Type B pancreatic cell (in vitro differentiated cells): ENCODE measurements at places on chromosomes 16 and 17. TPM values are rescaled to one million over a fixed set of nuclear protein-coding genes. Genes with fewer than 3 reads are reported as not detected.

DNA sequence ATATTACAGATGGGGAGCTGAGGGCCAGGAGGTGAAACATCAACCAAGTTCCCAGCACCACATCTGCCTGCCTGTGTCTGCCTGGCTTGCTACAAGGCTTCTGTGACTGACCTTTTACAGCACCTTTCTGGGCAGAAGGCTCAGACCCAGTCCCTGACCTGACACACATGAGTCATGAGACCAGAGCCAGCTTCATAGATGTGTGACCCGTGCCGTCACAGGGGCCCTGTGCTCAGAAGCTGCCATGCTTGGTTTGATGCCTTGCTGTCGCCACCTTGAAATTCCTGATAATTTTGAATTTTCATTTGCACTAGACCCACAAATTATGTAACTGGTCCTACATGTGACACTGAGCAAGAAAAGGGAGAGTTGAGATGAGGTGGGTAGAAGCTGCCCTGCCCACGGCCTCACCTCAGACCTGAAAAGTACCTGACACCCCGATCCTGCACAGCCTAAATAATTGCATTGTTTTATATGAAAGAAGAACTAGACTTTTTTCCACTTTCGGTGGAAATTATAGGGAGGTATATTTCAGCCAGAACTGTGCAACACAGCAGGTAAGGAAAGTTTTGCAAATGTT is 13.3 kb upstream of the PECAM1 start:
- H3K27ac ChIP-seq: no peak overlapping the region
- H3K4me3 ChIP-seq: no peak overlapping the region
- no peaks in the 10 kb centered on the region for H3K36me3 ChIP-seq
- H3K4me1 ChIP-seq: no peaks in the 10 kb centered on the region
- no peaks in the 10 kb centered on the region for H3K27me3 ChIP-seq

DNA sequence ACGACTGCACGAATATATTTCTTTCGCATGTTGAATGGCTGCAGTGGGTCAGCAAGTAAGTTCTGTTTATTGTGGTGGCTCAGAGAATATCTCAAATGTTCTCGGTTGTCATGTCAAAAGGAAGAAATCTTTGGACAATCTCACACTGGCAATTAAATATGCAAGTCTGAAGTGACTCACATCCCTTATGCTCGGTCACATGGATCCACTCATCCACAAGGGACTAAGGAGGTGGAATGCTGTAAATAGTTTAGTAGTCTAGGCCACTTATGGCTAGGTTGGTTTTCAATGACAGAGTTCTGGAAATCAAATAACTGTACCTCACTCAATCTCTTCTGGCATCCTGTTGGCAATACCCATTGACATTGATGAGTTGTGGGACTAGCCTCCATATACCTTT is 33.0 kb upstream of the PMP22 start:
- H3K27ac ChIP-seq: no peak overlapping the region
- no peaks in the 10 kb centered on the region for H3K36me3 ChIP-seq
- H3K4me3 ChIP-seq: no peak overlapping the region

The KAT2A gene
- total RNA-seq: 36.0 and 63.5 TPM in 2 replicates

The FBXO39 gene
- total RNA-seq: 0.26 TPM in 1 of 2 replicates, not detected in the other

DNA sequence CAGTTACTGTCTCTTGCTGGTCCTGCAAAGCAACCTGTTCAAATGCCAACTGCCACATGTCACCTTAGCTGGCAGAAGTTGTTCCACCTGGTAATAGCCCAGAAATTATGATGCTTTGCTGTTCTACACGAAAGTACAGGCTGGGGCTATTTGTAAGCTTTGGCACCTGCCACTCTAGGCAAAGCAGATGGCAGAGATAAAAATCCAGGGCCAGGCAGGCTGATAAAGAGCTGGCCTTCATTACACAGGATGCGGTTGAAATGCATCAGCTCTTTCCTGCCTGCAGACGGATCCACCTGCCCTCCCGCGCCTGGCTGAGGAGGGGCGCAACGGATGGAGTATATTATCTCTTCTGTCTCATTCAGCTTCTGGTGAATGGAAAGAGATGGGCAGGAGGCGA is 29.3 kb upstream of the KDM8 start:
- H3K4me3 ChIP-seq: no peak overlapping the region
- H3K27ac ChIP-seq: peak overlapping the region; percentile 85
- no peaks in the 10 kb centered on the region for H3K4me1 ChIP-seq
- no peaks in the 10 kb centered on the region for H3K27me3 ChIP-seq

- DNase-seq: no peak
- no peaks in the 10 kb centered on the region for H3K27me3 ChIP-seq
- H3K36me3 ChIP-seq: peaks cover 8% of the 10 kb centered on the region
- H3K4me3 ChIP-seq: no peak overlapping the region
- H3K4me1 ChIP-seq: peaks cover 13% of the 10 kb centered on the region
- no peak overlapping the region for H3K27ac ChIP-seq
Observed at GRCh38 chr16:12405089-12405488, 398.6 kb downstream of the CPPED1 start.

- H3K27me3 ChIP-seq: peaks cover 15% of the 10 kb centered on the region
- H3K4me1 ChIP-seq: no peaks in the 10 kb centered on the region
- DNase-seq: peak; percentile 93
Observed at GRCh38 chr16:18983565-18984434, at the start of gene TMC7. Gene TMC7, plus strand, starts transcription at chr16:18983934. Its CDS starts 130 bp downstream, at chr16:18984064.

The ZSCAN10 gene
- not detected in 2 replicates for total RNA-seq

DNA sequence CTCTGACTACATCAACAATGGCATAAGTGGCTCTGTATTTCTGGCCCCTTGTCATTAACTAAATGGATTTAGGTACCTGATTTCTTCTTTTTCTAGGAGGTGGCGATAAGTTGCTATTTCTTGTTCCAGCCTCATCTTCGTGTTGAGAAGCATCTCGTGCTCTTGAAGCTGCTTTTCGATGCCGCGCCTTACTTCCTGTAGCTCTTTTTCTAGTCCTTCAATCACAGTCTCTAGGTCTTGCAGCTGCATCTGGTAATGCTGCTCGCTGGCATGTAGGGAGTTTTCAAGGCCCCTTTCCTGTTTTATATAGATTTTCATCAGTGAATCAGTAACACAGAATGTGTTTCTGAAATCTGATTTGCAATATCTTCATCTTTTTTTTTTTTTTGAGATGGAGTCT is 5.1 kb downstream of the KRT222 start:
- H3K4me1 ChIP-seq: peaks cover 2% of the 10 kb centered on the region
- DNase-seq: no peak
- peaks cover 10% of the 10 kb centered on the region for H3K27me3 ChIP-seq
- no peak overlapping the region for H3K27ac ChIP-seq
- no peaks in the 10 kb centered on the region for H3K36me3 ChIP-seq
- no peak overlapping the region for H3K4me3 ChIP-seq

- H3K27ac ChIP-seq: no peak overlapping the region
Observed at GRCh38 chr17:49294122-49294521, 63.5 kb upstream of the PHOSPHO1 start.

- H3K27ac ChIP-seq: no peak overlapping the region
- DNase-seq: no peak
- H3K4me3 ChIP-seq: no peak overlapping the region
- H3K36me3 ChIP-seq: no peaks in the 10 kb centered on the region
- peaks cover 3% of the 10 kb centered on the region for H3K27me3 ChIP-seq
Observed at GRCh38 chr17:51725185-51725584, 433.3 kb downstream of the CA10 start.

GRCh38 chr17:74646231-74646630 is 22.7 kb upstream of the CD300E start:
- no peaks in the 10 kb centered on the region for H3K36me3 ChIP-seq
- no peak for DNase-seq
- no peak overlapping the region for H3K4me3 ChIP-seq
- peaks cover 77% of the 10 kb centered on the region for H3K27me3 ChIP-seq

- H3K4me3 ChIP-seq: no peak overlapping the region
- H3K27ac ChIP-seq: no peak overlapping the region
- no peaks in the 10 kb centered on the region for H3K27me3 ChIP-seq
- no peaks in the 10 kb centered on the region for H3K36me3 ChIP-seq
- H3K4me1 ChIP-seq: peaks cover 9% of the 10 kb centered on the region
- DNase-seq: no peak
Observed at GRCh38 chr16:74738113-74738541, 36.5 kb downstream of the FA2H start.

DNA sequence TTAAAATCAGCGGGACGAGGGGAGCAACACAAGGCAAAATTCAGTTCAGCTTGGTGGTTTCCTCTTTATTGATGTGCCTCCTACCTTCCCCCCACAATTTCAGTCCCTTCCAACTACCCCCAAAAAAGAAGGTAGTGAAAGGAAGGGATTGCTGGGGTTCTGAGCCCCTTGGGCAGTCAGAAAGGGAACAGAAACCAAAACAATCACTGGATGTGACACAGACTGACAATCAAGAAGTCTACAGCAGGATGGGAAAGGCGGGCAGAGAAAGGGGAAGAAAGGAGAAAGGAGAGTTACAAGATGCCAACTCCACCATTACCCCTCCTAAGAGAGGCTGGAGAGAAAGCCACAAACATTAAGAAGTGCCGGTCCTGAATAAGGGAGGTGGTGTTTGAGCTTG is 1.1 kb upstream of the PHF23 start:
- peaks cover 25% of the 10 kb centered on the region for H3K36me3 ChIP-seq
- peaks cover 4% of the 10 kb centered on the region for H3K27me3 ChIP-seq
- peak overlapping the region; percentile 98 for H3K4me3 ChIP-seq
- H3K27ac ChIP-seq: peak overlapping the region; percentile 97
- no peak for DNase-seq

DNA sequence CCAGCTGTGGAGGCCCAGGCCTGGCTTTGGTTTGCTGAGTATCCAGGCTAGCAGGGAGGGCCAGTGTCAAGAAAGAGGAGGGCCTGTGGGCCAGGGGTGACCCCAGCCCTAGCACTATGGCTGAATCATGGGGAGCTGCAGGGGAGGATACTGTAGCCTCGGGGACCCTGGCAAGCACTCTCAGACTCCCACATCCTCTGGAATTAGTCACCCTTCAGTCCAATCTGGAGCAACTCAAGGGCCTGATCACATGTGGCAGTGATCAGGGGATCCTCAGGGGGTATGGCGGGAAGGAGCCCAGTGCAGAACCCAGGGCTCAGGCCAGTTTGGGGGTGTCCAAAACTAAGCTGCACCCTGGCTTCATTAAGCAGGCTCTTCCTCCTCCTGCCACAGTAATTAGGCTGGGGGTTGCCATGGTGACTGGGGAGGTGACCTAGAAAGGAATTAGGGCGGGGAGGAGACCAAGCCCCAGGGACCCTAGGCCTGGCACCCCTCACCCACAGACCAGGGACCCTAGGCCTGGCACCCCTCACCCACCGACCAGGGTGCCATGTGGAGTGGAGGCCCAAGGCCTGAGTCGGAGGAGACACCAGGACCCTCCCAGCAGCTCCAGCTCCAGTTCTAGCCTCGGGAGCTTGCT is 5.8 kb downstream of the NLGN2 start:
- H3K4me3 ChIP-seq: no peak overlapping the region
- H3K27me3 ChIP-seq: no peaks in the 10 kb centered on the region
- DNase-seq: no peak
- H3K4me1 ChIP-seq: peaks cover 12% of the 10 kb centered on the region
- no peak overlapping the region for H3K27ac ChIP-seq

The CEP20 gene
- total RNA-seq: 21.1 and 25.4 TPM in 2 replicates

DNA sequence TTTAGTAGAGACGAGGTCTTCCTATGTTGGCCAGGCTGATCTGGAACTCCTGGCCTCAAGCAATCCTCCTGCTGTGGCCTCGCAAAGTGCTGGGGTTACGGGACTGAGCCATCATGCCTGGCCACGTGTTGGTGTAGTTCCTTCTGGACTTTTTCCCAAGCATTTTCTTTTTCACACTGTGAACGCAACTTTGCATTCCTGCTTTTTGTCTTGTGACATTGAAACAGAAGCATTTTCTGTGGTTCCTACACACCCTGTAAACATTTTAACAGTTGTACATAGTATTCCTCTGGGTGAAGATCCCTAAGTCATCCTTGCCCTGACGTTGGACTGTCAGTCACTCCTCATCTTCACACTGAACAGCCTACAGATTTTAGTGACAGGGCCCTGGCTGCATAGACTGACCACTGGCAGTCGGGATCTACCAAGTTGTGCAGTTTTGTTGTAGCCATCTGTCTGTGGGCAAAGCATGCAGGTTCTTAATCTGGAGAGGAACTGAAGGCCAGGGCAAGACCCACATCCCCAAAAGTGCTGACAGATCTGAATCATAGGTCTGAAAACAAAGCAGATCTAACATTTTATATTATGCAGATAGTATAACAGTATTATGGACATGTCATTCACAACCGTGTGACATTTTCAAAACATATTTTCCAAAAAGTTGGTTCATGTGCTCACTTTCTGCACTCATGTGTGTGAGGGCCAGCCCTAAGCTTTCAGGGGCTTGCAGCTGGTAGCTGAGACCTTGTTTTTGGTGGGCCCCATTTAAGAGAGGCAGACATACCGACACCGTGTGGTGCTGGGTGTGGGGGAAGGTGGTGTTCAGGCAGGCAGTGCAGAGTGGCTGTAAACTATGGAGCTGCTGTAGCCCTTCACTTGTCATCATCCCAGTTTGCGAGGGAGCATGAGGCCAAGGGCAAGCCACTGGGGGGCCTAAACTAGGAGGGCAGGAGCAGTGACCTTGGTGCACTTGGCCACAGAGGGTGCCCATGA is 59.9 kb downstream of the EPN2 start:
- no peaks in the 10 kb centered on the region for H3K36me3 ChIP-seq
- no peak overlapping the region for H3K4me3 ChIP-seq
- H3K27ac ChIP-seq: no peak overlapping the region
- peaks cover 9% of the 10 kb centered on the region for H3K4me1 ChIP-seq
- H3K27me3 ChIP-seq: no peaks in the 10 kb centered on the region
- DNase-seq: no peak

DNA sequence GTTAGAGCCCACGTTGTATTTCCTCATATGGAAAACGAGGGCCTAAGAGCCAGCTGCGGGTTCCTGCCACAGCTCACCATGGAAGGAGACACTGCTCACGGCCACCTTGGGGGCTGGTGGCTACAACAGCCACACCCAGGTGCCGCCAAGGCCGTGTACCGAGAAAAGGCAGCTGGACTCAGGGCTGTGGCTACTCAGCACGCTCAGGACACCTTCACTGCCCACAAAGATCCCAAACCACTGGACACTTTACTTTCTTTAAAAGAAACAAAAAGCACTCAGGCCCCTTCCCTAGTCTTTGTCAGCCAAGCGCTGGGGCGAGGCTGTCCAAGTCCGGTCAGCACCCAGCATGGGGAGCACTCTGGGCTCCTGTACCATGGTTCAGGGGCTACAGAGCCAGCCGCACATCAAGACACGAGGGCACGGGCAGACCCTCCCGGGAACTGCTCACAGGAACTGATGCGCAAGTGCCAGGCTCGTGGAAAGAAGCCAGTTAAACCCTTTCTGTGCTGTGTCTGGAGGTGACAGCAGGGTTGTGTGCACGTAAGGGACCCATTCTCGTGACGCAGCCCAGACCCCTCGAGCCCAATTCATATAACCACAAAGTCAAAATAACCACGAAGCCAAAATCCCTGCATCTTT is 18.5 kb downstream of the SLC16A3 start:
- no peak for DNase-seq
- peaks cover 17% of the 10 kb centered on the region for H3K36me3 ChIP-seq
- no peaks in the 10 kb centered on the region for H3K27me3 ChIP-seq
- H3K4me3 ChIP-seq: no peak overlapping the region
